ENCODE measurements at places on chromosomes 5 and 9.

DNA sequence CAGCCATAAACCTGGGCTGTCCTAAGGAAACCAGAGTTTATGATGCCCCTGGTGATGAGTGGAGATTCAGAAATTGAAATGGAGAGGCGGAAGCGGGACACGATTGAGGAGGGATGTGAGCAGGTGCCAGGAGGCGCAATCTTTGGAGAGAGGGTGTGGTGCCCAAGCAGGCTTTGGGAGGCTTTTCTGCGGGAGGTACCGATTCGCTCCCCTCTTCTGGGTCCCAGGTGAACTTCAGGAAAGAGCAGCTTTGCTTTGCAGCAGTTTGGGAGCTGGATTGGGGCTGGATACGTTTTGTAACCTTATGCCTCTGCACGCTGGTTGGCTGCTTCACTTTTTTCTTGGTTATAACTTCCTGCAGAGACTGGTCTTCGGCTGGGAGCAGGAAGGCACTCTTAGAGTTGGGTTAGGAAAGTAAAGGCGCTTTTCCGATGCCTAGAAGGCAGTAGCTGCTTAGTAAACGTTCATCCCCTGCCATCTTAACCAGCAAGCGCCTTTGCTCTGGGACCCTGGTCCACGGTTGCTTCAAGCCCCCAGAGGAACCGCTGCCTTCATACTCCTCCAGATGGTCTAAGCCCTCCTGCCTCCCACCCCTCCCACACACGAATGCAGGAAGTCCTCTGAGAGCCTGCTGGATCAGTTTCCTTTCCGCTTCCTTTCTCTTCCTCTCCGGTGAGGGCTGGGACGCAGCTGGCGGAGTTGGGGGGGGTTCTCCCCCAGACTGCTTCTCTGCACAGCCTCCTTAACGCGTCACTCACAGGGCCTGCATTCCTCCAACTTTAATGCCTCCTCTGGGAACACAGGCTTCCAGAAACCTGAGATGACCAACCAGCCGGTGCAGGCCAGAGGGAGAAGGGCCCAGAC is 15.2 kb upstream of the NEK6 start:
- no peak for DNase-seq
- no peak overlapping the region for H3K27ac ChIP-seq
- no peak overlapping the region for H3K4me3 ChIP-seq
- H3K27me3 ChIP-seq, result peaks cover 18% of the 10 kb centered on the region

DNA sequence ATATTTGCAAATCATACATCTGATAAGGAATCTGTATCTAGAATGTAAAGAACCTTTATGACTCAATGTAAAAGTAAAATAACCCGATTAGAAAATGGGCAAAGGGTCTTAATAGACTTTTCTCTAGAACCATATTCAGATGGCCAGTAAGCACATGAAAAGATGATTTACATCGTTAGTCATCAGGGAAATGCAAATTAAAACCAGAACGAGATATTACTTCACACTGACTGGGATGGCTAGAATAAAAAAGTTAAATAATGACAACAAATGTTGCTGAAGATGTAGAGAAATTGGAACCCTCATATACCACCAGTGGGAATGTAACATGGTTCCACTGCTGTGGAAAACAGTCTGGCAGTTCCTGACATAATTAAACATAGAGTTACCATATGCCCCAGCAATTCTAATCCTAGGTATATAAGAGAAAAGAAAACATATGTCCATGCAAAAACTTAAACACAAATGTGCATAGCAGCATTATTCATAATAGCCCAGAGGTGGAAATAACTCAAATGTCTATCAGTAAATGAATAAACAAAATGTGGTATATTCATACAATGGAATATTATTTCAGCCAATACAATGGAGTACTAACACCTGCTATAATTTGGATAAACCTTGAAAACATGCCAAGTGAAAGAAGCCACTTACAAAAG is 100.4 kb upstream of the MAMDC2 start:
- H3K27me3 ChIP-seq, result no peaks in the 10 kb centered on the region
- H3K4me3 ChIP-seq, result no peak overlapping the region
- H3K27ac ChIP-seq, result no peak overlapping the region
- no peaks in the 10 kb centered on the region for H3K4me1 ChIP-seq

DNA sequence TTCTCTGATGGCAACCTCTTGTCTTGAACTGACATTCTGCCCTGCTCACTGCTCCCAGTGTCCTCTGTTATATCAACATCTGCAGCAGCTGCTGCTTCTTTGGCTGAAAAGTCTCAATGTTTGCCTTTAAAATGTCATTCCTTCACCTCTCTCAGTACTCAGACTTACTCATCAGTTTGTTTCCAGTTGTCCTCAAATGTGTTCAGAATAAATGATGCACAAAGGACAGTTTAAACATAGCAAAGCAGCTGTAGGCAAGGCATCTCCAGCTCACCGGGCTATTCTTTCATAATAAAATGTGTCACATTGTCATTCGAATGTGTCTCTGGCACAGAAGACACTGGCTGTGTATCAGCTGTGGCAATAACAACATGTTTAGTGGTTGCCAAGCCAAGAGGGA is 590.9 kb upstream of the ZNF608 start:
- no peak overlapping the region for H3K4me3 ChIP-seq
- peaks cover 2% of the 10 kb centered on the region for H3K4me1 ChIP-seq
- DNase-seq, result no peak
- peaks cover 4% of the 10 kb centered on the region for H3K27me3 ChIP-seq

GRCh38 chr9:92669527-92669889 is 423 bp downstream of the IPPK start:
- DNase-seq, result no peak
- peaks cover 8% of the 10 kb centered on the region for H3K4me1 ChIP-seq
- H3K27me3 ChIP-seq, result no peaks in the 10 kb centered on the region

DNA sequence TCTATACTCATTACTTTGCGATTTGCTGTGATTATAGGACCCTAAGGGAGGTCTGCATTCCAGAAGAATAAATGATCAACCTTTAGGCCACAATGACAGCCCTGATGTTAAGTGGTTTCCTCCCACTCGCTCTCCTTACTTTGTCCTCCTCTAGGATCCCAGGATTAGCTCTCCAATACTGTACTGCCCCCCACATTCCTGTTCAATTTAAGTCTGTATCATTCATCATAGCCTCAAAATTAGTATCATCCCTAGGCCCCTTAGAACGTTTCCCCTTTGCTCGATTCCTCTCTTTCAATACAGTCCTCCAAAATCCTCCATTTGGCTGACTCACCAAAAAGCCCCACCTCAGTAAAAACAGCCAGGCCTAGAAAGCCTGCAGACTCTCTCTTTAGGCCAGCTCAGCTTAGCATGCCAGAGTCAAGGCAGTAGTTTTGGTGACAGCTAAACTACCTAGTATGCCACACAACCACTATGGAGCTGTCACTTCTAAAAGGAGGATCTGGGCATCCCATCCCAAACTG is 24.4 kb downstream of the RNF145 start:
- H3K36me3 ChIP-seq, result peaks cover 14% of the 10 kb centered on the region
- H3K27ac ChIP-seq, result peak overlapping the region; percentile 49
- DNase-seq, result no peak
- H3K27me3 ChIP-seq, result no peaks in the 10 kb centered on the region

GRCh38 chr5:154753792-154754191 is 1.4 kb upstream of the LARP1 start:
- H3K4me3 ChIP-seq, result no peak overlapping the region
- no peaks in the 10 kb centered on the region for H3K36me3 ChIP-seq
- H3K27ac ChIP-seq, result peak overlapping the region; percentile 88
- no peaks in the 10 kb centered on the region for H3K27me3 ChIP-seq

DNA sequence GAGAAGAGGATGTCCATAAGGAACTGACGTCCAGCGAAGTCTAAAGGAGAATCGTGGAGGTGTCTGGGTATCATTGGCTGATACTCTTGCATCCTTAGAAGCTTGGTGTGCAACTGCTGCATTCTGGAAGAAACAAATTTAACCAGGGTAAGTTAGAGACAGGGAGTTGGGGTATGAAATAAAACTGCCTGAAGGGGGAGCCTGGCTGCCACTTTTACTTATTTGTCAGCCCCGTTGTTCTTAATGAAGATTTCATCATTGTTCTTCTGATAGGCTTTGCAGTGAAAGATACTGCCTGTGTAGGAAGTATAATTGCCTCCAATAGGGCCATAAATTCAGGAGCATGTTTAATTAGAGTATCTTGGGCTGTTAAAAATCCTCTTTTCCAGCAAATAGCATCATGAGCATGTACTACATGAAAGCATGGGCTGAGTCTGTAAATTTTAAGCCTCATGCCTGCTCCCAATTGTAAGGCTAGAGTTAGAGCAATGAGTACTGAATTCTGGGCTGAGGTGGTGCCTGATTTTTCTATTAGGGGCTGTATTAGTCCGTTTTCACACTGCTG is 1264.5 kb upstream of the ACO1 start:
- no peak overlapping the region for H3K27ac ChIP-seq
- H3K36me3 ChIP-seq, result peaks cover 5% of the 10 kb centered on the region
- H3K4me3 ChIP-seq, result no peak overlapping the region
- DNase-seq, result no peak

DNA sequence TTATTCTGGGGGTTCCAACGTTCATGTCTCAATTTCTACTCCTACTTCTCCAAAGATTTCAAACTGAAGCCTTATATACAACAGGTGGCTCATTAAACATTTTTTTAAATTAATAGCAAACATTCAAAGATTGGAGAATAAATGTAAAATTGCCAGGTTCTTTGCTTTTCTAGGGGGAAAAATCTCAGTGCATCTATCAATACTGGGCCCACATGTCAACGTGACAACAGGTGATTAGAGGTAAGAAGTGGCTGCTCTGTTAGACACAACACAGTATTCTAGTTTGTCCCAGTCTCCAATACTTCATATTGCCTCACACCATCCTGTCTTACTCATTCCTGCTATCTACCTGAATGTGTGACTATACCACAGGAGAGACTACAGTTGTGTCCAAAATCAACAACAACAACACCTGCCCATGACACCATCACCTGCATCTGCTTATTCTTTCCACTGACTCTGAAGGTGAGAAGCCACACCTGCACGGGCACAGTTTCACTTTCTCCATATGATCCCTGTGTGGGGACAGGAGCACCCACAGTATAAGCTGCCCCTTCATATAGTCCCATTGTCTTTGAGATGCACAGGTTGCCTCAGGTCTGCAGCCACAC is 110.2 kb downstream of the LHFPL2 start:
- no peak overlapping the region for H3K4me3 ChIP-seq
- H3K4me1 ChIP-seq, result peaks cover 11% of the 10 kb centered on the region
- H3K27ac ChIP-seq, result no peak overlapping the region
- no peak for DNase-seq

Measured in progenitor cell of endocrine pancreas (in vitro differentiated cells).